Testis (tissue), 5 donors: ENCODE measurements at places on chromosomes 12 and 14. TPM values are rescaled to one million over a fixed set of nuclear protein-coding genes. Genes with fewer than 3 reads are reported as not detected.

- H3K27ac ChIP-seq, result no peak overlapping the region
- no peaks in the 10 kb centered on the region for H3K36me3 ChIP-seq
- no peaks in the 10 kb centered on the region for H3K27me3 ChIP-seq
- H3K4me1 ChIP-seq, result no peaks in the 10 kb centered on the region
- H3K4me3 ChIP-seq, result no peak overlapping the region
- no peak for DNase-seq
Measured at GRCh38 chr14:20470603-20470901, 1.3 kb downstream of the PNP start.

DNA sequence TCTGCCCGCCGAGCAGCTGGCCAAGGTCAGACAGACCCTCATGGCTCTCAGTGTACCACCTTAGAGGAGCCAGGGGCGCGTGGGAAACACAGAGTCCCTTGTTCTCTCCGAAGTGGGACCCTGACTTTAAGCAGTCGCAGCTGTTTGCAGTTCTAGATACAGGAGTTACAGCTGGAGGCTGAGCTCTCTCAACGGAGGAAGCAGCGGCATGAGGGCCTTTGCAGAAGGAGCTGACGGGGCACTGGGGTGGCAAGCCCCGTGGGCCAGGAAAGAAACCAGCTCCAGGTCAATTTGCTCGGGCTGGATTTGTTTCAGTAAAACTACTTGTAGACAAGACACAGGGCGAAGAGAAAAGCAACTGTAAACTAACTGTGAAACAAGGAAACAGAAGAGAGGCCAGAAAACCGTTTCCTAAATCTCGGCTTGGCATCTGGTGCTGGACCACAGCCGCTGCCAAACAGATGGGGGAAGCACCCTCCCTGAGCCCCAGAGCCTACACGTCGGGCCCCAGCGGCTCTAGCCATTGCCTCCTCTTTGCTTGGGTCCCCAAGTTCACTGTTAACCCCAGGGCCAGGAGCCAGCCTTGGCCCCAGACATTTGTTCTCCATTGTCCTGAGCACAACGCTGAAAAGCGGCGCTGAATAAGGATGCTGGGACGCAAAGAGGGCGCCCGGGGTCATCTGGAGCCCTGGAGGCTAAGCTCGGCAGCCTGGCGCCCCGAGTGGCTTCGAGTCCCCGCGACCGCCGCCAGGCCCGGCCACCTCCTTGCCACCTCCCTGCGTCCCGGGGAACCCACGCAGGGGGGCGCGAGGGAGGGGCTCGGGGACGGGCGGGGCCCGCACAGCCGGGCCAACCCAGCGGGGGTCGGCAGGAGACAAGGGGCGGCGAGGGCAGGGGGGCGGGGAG is 914 bp upstream of the PACS2 start:
- H3K27me3 ChIP-seq, result no peaks in the 10 kb centered on the region
- peaks cover 33% of the 10 kb centered on the region for H3K4me1 ChIP-seq
- no peak for DNase-seq
- H3K4me3 ChIP-seq, result peak overlapping the region; percentile 65
- H3K27ac ChIP-seq, result peak overlapping the region; percentile 97

- no peaks in the 10 kb centered on the region for H3K4me1 ChIP-seq
- no peaks in the 10 kb centered on the region for H3K27me3 ChIP-seq
- H3K4me3 ChIP-seq, result no peak overlapping the region
- H3K36me3 ChIP-seq, result no peaks in the 10 kb centered on the region
Measured at GRCh38 chr12:59620326-59620725, 24.5 kb downstream of the SLC16A7 start.

DNA sequence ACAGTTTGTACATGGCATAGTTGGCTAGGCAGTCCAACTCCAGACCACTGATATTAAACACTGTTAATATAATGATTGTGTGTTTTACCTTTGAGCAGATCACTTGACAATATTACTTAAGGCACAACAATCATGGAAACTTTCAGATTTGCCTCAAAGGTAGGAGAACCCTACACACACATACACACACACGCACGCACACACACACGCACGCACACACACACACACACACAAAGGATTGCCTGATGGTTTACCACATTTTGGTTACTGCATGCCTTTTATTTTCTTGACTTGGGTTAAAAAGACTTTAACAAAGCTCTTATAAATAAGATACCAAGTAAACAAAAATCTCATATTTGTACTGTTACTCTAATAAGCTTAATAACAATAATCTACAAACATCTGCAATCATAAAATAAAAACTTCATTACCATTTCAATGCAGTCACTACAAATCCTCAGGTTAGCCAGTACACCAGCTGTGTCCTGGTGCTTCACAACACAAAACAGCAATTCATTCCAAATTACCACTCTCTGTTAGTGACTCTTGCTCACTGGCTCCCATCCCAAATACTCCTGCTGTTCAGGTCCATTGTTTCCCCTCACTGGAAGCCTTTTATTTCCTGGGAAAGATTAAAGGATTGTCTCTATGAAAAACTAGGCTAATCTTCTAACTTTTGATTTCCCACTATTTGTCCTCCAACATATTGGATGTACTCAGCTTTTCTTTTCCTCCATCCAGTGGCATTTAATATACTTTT is 175.2 kb upstream of the ATP2B1 start:
- no peaks in the 10 kb centered on the region for H3K4me1 ChIP-seq
- no peak for DNase-seq
- no peak overlapping the region for H3K4me3 ChIP-seq
- H3K36me3 ChIP-seq, result no peaks in the 10 kb centered on the region
- H3K27ac ChIP-seq, result no peak overlapping the region

DNA sequence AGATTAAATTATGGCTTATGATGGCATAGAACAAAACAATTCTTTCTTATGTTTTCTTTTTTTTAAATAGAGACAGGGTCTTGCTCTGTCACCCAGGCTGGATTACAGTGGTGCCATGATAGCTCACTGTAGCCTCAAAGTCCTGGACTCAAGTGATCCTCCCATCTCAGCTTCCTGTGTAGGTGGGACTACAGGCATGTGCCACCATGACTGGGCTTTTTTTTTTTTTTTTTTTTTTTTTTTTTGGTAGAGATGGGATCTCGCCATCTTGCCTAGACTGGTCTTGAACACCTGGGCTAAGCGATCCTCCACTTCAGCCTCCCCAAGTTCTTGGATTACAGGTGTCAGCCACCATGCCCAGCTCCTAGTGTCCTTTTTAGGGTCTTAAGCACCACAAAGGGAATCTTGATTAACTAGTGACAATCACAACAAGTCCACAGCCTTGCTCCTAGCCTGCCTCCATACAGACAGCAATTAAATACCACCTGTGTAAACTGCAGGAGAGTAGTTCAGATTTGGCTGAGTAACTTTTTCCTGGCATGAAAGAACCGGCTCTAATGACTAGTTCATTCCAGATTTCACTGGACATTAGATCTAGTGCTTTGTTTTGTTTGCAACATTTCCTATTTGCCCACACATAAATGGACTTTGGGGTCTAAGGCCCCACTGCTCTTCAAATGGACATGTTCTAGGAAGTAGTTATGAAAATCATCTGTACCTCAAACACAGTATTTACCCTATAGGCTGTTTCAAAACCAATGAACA is 61.6 kb downstream of the SH2B3 start:
- H3K36me3 ChIP-seq, result no peaks in the 10 kb centered on the region
- H3K4me3 ChIP-seq, result no peak overlapping the region
- H3K27ac ChIP-seq, result peak overlapping the region; percentile 63
- H3K4me1 ChIP-seq, result no peaks in the 10 kb centered on the region
- H3K27me3 ChIP-seq, result no peaks in the 10 kb centered on the region
- no peak for DNase-seq

DNA sequence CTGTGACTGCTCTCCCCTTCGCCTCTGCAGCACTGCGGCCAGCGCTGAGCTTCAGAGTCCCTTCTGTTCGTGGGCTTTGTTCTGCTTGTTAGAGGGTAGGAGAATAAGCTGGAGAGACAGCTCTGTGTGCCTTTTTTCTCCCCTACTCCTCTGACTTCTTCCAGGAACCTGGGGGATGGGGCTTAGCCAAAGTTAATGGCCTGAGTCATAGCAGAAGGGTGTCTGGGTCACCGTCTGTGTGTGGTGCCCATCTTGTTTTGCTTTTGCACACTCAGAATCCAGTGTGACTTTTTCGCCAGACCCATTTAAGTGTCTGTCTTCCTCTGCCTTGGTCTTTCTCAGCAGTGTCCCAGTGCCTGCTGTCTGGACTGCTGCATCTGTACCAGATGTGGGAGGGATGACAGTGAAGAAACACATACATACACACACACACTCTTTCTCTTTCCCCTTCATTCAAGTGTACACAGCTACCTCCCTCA is 3.0 kb downstream of the KIF5A start:
- no peak for DNase-seq
- no peaks in the 10 kb centered on the region for H3K27me3 ChIP-seq
- no peak overlapping the region for H3K4me3 ChIP-seq
- peaks cover 6% of the 10 kb centered on the region for H3K4me1 ChIP-seq
- no peaks in the 10 kb centered on the region for H3K36me3 ChIP-seq
- no peak overlapping the region for H3K27ac ChIP-seq

DNA sequence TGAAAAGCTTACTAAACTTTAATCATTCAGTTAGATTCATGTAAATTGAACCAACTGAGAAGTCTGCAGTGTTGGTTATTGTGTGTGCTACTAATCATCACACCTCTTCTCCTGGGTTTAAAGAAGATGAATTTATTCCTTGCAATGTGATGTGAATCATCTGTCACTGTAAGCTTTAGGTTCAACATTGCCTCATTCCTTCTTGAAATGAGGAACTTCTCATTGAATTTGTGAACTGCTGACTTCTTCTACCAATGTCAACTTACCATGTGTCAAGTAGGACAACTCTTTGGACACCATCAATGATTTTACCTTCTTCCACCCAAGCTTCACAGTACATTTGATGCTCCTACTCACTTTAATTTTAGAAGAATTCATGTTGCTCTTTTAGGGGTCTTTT is 17.4 kb upstream of the PRB2 start:
- no peak overlapping the region for H3K27ac ChIP-seq
- H3K27me3 ChIP-seq, result no peaks in the 10 kb centered on the region
- H3K4me1 ChIP-seq, result no peaks in the 10 kb centered on the region
- no peak overlapping the region for H3K4me3 ChIP-seq
- no peak for DNase-seq

- peaks cover 17% of the 10 kb centered on the region for H3K4me1 ChIP-seq
- DNase-seq, result no peak
- H3K4me3 ChIP-seq, result no peak overlapping the region
- H3K27ac ChIP-seq, result no peak overlapping the region
- H3K36me3 ChIP-seq, result no peaks in the 10 kb centered on the region
Measured at GRCh38 chr12:49897276-49897675, 6.4 kb downstream of the FAIM2 start.

JPH4 gene
- 3.4 TPM for polyA plus RNA-seq
